ENCODE measurements at places on chromosomes 12 and 14.

GRCh38 chr14:50943261-50943942, 881 bp downstream of the PYGL start:
- no peak for DNase-seq

DNA sequence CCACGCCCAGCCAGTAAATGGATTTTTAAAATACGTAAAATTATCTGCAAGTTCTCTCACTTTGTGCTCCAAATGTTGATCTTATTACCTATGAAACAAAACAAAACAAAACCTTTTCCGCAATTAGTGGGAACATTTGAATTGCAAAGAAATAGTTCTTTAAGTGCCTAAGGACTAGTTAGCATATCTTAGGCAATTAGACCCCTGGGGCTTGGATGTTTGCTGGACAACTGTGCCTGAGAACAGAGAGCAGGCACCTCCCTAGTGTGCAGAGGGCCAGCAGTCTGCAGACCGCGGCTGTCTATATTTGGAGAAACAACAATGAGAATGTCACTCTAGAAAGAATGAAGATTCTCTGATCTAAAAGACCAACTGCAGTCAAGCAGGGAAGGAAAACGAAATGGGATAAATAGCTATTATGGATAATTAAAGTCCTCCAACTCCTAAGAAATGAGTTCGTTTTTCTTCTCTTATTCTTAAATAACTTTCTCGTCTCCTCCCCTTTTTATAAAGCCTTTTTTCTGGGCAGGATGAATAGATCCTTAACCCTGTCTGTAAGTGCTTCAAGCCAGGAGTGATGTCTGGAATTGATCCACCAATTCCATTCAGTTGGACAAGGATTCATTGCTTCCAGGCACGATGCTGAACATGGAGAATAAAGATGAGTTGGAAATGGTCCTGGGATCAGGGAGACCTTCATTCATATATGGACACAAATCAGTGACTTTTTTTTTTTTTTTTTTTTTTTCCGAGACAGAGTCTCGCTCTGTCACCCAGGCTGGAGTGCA, 16.2 kb downstream of the SLC17A8 start:
- DNase-seq, result no peak

DNA sequence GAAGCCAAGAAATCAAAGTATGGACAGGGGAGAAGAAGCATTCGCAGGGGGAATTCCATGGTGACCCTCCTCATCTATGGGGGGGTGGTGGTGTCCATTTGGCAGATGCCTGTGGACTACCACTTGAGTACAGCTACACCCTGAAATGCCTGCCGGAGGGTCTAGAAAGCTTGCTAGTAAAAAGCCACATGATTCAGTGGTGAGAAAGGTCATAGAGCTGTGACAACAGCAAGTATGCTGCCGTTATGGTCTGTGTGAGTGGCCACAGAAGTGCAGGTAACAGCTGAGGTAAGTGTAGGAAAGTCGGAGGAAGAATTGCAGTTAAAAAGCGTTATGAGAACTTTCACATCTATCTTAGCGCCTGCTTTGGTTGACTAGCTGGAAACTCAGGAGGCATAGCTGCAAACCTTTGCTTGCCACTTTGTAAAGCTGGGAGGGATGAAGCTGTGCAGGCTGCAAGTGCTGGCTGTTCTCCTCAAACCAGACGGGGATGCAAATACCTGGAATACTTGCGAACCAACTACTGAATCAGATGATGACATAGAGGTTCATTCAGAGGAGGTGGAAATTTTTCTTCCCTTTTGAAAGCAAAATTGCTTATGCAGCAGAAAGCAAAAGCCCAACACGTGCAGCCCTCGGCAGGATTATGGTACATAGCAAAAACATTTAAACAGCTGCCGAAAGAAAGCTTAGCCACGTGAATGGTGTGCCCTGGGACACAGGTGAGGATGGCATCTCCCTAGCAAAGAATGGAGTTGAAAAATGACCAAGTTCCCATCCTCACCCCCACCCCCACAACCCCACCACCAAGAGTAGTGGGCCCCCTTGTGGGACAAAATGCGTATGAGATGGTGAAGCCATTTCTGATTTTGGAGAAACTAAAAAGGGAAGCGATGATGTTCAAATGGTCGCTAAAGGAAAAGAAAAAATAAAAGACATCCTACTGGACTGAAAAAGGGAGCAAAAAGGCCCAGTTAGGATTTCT, 287.0 kb downstream of the RERGL start:
- DNase-seq, result no peak

- no peak for DNase-seq
Measured at GRCh38 chr14:21734457-21735074, 60.9 kb upstream of the OR4E1 start.

DNA sequence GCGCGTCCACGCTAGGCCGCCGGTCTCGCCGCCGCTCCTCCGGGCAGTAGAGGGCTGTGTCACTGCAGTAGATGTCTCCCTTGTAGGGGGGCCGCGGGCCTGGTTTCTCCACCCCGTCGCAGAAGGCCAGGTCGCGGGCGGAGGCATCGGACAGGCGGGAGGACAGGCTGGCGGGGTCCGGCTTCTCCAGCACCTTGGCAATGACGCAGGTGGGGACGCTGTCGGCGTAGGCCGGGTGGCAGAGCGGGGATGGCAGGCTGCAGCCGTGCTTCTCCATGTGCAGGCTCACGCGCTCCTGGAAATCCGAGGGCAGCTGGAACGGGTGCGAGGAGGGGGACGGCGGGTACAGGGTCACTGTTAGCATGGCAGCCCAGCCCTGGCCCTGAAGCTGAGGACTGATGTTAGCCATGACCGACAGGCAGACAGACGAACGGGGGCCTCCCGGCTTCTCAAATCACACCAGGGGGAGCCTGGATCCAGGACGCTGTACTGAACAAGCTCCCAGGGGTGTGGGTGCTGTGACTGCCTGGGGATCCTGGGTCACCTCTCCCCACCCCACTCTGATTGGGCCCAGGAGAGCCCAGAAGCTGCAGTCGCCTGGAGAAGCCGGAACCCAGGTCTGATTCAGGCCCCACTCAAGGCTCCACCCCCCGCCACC, 48.1 kb downstream of the BEGAIN start:
- DNase-seq, result no peak

DNA sequence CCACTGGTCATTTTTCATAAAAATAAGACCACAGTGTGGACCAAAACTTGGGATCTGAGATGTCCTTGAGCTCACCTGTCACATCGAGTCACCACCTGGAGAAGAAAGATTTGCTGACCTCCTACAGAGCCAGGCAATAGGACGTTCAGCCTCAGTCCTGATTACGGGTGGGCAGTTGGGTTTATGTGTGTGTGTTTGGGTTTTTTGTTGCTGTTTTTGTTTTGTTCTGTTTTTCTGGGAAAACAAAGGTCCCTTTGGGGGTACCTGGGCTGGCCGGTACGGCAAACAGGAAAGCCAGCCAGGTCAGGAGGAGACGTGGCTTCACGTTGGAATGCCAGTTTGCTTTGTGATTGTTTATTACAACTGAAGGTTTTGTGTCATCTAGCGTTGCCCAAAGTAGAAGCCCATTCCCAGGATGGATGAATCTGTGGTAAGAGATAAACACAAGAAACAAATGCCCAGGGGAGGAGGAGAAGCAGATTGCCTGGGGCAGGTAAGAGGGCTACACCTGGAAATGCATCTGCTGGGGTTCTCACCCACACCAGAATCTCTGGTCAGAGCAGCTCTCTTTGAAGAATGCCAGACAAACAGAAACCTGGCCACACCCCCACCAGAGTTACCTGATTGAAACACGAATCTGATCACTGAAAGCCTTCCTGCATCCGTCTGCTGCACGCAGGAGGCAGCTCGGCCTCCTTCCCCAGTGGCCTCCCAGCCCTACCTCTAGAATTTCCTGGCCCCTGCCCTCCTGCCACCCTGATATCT, 100.1 kb upstream of the DIO3 start:
- DNase-seq, result no peak

DNA sequence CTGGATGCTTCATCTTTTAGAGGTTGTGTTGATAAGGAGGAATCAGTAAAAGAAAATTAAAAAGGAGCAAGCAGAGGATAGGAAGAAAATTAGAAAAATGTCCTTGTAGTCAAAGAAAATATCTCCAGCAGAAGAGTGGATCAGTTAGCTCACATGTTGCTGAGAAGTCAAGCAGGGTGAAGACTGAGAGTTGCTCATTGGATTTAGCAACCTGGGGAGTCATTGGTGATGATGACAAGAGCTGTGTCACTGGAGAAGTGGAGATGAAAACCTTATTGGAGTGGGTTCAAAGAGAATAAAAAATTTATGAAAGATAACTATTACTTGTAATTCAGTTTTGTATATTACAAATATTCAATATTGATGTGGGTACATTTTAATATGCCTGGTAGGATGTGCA, 9.8 kb downstream of the FRMD6 start:
- no peak for DNase-seq
